ENCODE measurements at places on chromosomes 7 and 10. TPM values are rescaled to one million over a fixed set of nuclear protein-coding genes. Genes with fewer than 3 reads are reported as not detected.

GRCh38 chr7:36207451-36208291 is 54.6 kb downstream of the EEPD1 start:
- peak; percentile 39 for DNase-seq
- H3K27me3 ChIP-seq: no peaks in the 10 kb centered on the region
- H3K4me1 ChIP-seq: peaks cover 81% of the 10 kb centered on the region
- H3K27ac ChIP-seq: peak overlapping the region; percentile 42

DNA sequence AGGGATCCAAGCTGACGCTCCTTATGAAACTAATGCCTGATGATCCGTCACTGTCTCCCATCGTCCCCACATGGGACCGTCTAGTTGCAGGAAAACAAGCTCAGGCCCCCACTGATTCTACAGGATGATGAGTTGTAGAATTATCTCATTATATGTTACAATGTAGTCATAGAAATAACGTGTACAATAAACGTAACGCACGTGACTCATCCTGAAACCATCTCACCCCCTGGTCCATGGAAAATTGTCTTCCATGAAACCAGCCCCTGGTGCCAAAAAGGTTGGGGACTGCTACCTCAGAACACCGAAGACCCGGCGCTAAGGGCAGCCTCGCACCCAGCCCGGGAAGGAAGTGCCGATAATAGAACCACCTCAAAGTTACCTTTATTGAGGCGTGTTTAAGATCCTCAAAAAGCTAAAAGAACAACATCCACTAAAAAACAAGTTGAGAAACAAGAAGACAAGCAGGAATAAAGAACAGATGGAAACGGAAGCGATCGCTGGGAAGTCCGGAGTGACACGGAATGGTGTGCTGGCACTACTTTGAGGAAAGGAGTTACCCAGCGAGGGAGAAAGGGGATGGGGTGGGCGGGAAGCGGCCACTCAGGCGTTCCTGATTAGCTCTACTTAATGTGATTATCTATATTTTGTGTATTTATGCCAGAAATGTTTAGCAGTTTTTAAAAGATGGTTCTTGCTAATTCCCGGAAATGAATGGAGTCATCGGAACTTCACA is 50.1 kb upstream of the PRKAR1B start:
- DNase-seq: no peak
- no peaks in the 10 kb centered on the region for H3K27me3 ChIP-seq
- no peak overlapping the region for H3K27ac ChIP-seq
- peaks cover 87% of the 10 kb centered on the region for H3K36me3 ChIP-seq

DNA sequence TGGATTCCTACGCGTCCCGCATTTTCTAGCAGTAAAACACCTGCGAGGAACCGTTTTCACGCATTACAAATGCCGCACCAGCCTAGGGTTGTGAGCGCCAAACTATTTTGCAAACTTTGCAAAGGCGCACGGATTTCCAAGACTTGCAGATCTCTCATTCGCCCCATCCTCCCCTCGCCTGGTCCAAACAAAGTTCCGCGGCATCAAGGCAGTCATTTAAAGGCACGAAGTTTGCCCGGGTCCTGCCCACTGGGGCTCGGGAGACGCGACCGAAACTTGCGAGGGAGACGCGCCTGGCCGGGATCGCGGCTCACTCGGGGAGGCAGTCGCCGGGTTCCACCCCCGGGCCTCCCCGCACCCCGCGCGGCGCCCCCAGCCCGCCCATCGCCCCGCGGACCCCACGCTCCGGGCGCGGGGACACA is 613 bp downstream of the USP6NL start:
- DNase-seq: no peak
- peak overlapping the region; percentile 92 for H3K4me3 ChIP-seq
- no peaks in the 10 kb centered on the region for H3K36me3 ChIP-seq
- H3K27ac ChIP-seq: peak overlapping the region; percentile 82

DNA sequence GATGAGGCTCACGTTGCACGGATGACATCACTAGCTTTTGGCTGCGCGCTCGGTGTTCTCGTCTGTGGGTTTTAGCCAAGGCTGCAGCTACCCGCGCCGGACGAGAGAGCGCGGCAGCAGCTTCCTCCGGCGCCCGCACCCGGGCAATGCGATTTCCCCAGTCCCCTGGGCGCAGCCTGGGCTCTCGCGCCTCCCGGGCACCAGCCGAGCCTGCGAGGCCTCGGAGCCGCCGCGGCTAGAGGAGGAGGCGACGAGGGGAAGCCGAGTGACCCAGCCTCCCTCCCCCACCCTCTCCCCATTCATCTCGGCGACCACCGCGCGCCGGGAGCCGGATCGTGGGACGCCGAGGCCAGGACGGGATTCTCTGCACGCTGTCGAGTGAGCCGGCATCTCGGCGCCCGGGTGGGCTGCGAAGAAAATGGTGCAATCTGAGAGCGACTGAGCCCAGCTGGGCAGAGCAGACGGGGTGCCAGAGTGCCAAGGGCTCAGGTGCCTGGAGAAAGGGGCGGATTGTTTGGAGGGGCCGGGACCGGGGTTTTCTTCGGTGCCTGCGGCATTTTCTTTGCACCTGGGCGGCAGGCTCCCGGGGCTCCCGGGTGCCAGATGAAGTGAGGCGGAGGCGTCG is 1.2 kb upstream of the TMEM178B start:
- peaks cover 15% of the 10 kb centered on the region for H3K4me1 ChIP-seq
- peaks cover 9% of the 10 kb centered on the region for H3K27me3 ChIP-seq
- H3K27ac ChIP-seq: no peak overlapping the region
- no peak for DNase-seq
- H3K4me3 ChIP-seq: peak overlapping the region; percentile 57

GRCh38 chr7:44294325-44295069 is 30.9 kb downstream of the CAMK2B start:
- peaks cover 58% of the 10 kb centered on the region for H3K27me3 ChIP-seq
- H3K4me1 ChIP-seq: no peaks in the 10 kb centered on the region
- no peak overlapping the region for H3K4me3 ChIP-seq
- DNase-seq: no peak
- H3K27ac ChIP-seq: no peak overlapping the region

Gene IL6
- not detected for total RNA-seq

Gene GCK
- total RNA-seq: not detected

Gene C10orf88
- 13.4 TPM for total RNA-seq

Gene NPTX2
- not detected for total RNA-seq

Data from HepG2 (cell line).